ENCODE measurements at places on chromosomes 3 and 15.
A peak's percentile ranks its signal among the peaks of the same experiment; 100 is the strongest.

DNA sequence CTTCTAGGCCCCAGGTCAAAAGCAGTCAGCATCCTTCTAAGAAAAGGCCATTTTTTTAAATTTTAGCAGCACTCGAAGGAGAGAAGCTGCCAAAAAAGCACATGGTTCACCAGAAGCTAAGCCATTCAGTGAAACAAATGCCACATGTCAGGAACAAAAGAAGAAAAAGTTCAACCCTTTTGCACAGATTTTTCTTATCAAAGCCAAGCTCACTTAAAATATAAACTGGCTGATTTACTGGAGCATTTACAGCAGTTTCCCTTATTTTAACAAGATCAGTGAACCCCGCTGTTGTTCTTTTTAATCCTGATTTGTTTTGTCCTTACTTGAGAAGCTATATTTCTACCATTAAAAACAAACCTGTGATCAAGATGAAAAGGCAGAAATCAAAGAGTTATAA is 46.5 kb upstream of the SYNPR start:
- H3K27me3 ChIP-seq: no peaks in the 10 kb centered on the region
- no peak overlapping the region for H3K27ac ChIP-seq
- H3K4me1 ChIP-seq: no peaks in the 10 kb centered on the region
- DNase-seq: no peak

DNA sequence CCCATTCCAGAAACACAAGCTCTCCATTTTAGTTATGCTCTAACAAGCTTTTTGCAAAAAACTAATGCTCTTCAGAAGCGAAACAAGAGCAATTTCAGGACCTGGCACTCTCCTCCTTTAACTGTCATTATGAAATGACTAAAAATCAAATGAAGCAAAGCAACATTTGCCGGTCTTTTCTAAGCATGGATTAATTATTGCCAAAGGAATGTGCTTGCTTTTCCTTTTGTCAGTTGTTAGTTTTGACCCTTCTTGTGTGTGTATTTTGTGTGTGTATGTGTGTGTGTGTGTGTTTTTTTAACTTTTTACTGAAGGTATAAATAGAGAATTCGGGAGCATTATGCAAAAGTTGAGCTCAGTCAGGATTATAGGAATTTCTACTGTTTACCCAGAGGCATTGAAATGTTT is 509.1 kb downstream of the TUSC7 start:
- H3K4me1 ChIP-seq: no peaks in the 10 kb centered on the region
- H3K4me3 ChIP-seq: no peak overlapping the region
- H3K36me3 ChIP-seq: no peaks in the 10 kb centered on the region
- H3K27ac ChIP-seq: no peak overlapping the region
- no peaks in the 10 kb centered on the region for H3K27me3 ChIP-seq

DNA sequence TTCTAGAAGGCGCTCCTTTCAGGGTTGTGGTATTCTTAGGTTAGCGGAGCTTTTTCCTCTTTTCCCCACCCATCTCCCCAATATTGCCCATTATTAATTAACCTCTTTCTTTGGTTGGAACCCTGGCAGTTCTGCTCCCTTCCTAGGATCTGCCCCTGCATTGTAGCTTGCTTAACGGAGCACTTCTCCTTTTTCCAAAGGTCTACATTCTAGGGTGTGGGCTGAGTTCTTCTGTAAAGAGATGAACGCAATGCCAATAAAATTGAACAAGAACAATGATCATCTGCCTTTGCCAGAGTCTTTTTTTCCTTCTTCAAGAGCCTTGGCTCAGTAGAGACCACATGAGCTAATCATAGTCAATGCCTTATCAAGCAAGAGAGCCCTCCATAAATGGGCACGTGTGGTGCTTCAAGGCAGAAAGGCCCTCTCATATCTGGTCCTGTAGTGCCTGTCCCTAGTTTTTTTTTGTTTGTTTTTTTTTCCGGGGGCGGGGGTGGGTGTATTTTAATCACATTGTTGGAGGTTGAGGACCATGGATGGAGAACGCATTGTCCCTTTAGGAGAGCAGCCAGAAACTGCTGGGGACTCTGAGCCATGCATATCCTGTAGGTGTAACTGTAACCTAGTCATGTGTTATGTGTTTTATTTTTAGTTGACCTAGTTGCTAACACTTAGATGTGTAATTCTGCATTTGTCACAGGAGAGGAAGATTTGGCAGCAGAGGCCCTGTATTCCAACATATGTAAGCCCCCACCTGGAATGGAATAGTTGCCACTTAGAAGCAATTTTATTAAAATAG is 64.7 kb upstream of the ACAD9 start:
- peaks cover 3% of the 10 kb centered on the region for H3K4me1 ChIP-seq
- H3K27me3 ChIP-seq: no peaks in the 10 kb centered on the region
- H3K36me3 ChIP-seq: peaks cover 72% of the 10 kb centered on the region
- no peak overlapping the region for H3K27ac ChIP-seq
- H3K4me3 ChIP-seq: no peak overlapping the region
- no peak for DNase-seq

GRCh38 chr3:52090131-52090932 is 34.0 kb upstream of the DUSP7 start:
- peaks cover 23% of the 10 kb centered on the region for H3K4me1 ChIP-seq
- no peaks in the 10 kb centered on the region for H3K27me3 ChIP-seq
- H3K36me3 ChIP-seq: no peaks in the 10 kb centered on the region
- DNase-seq: no peak
- H3K27ac ChIP-seq: no peak overlapping the region

- H3K4me1 ChIP-seq: peaks cover 2% of the 10 kb centered on the region
- H3K4me3 ChIP-seq: no peak overlapping the region
- no peaks in the 10 kb centered on the region for H3K27me3 ChIP-seq
- no peak overlapping the region for H3K27ac ChIP-seq
- peaks cover 2% of the 10 kb centered on the region for H3K36me3 ChIP-seq
These were observed 50.4 kb downstream of the IDH2 start for GRCh38 chr15:90051874-90052273.

- DNase-seq: no peak
- no peaks in the 10 kb centered on the region for H3K36me3 ChIP-seq
- no peaks in the 10 kb centered on the region for H3K4me1 ChIP-seq
- H3K27me3 ChIP-seq: peaks cover 8% of the 10 kb centered on the region
These were observed 70.4 kb upstream of the SLC7A14 start for GRCh38 chr3:170656284-170656683.

- no peak for DNase-seq
- H3K27me3 ChIP-seq: no peaks in the 10 kb centered on the region
- H3K36me3 ChIP-seq: peaks cover 88% of the 10 kb centered on the region
- no peak overlapping the region for H3K4me3 ChIP-seq
- peaks cover 7% of the 10 kb centered on the region for H3K4me1 ChIP-seq
These were observed 11.4 kb downstream of the XPC start for GRCh38 chr3:14166877-14167603.

- peaks cover 16% of the 10 kb centered on the region for H3K36me3 ChIP-seq
- H3K4me1 ChIP-seq: peaks cover 34% of the 10 kb centered on the region
- H3K27ac ChIP-seq: no peak overlapping the region
These were observed 58.1 kb downstream of the ABHD2 start for GRCh38 chr15:89146366-89146765.

GRCh38 chr3:38690185-38690584 is 40.7 kb upstream of the SCN5A start:
- H3K4me3 ChIP-seq: no peak overlapping the region
- no peak overlapping the region for H3K27ac ChIP-seq
- no peaks in the 10 kb centered on the region for H3K4me1 ChIP-seq
- H3K27me3 ChIP-seq: peaks cover 11% of the 10 kb centered on the region
- H3K36me3 ChIP-seq: no peaks in the 10 kb centered on the region

GRCh38 chr15:74387621-74388362 is 20.3 kb upstream of the CYP11A1 start:
- peaks cover 51% of the 10 kb centered on the region for H3K4me1 ChIP-seq
- H3K4me3 ChIP-seq: no peak overlapping the region
- no peak for DNase-seq
- H3K27ac ChIP-seq: no peak overlapping the region
- no peaks in the 10 kb centered on the region for H3K36me3 ChIP-seq

DNA sequence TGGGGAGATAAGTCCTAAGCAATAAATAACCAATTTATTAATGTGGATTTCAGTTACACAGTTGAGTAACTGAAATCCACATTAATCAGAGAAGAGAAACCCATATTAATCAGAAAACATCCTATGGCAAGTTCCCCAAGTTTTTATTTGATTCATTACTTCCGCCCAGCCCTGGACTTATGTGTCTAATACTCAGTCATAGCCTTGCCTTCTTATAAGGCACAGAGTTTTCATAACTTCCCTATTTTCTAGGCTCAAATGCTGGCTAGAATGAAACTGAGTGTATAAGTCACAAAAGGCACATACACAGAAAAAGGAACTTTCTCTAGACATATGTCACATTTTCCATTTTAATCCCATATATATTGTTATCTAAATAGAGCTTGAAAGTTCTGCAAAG is 28.8 kb downstream of the CD47 start:
- H3K36me3 ChIP-seq: peaks cover 67% of the 10 kb centered on the region
- no peaks in the 10 kb centered on the region for H3K27me3 ChIP-seq
- H3K4me3 ChIP-seq: no peak overlapping the region

DNA sequence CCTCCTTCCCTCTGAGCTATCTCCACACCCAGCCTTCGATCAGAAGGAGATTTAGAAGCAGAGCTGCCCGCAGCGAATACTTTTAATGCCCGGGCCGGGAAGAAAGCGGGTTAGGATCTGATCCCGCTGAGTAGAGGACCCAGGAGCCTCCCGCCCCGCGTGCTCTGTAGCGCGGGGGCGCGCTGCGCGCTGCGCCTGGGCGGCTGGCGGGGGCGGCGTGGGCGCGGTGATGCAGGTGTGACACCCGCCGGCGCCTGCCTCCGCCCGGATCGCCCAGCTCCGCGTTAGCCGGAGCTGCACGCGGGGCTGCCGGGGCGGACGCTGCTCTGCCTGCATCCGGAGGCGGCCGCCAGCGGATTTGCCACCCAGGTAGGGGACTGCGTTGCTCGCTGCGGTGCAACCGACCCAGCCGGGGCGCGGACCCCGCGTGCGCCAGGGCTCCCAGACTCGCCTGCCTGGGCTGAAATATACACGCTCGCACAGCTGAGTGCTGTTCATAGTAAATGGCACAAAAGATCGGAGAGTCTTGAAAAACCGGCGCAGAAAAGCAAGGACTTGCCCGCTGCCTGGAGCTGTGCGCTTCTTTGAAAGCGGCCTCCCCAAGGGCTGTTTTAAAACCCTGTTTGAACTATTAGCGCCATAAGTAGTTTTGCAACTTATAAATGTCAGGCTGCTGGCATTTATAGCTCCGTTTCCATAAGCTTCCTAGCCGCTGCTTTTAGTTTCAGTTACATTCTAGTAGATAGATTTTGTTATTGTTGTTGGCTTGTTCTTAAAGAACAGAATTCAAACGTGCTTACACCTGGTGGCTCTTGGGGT is at the start of gene SV2B:
SV2B (plus strand) TSS at position 263 of the 819 bp plus-strand sequence. CDS start 126,007 bp downstream, outside the sequence.
- H3K27me3 ChIP-seq: peaks cover 76% of the 10 kb centered on the region
- H3K27ac ChIP-seq: no peak within 1 kb of the TSS
- peak; percentile 59 for DNase-seq
- H3K36me3 ChIP-seq: no peaks in the 10 kb centered on the region
- peak within 1 kb of the TSS; percentile 74 for H3K4me3 ChIP-seq
- peaks cover 18% of the 10 kb centered on the region for H3K4me1 ChIP-seq

- no peaks in the 10 kb centered on the region for H3K36me3 ChIP-seq
- no peak for DNase-seq
- no peaks in the 10 kb centered on the region for H3K4me1 ChIP-seq
- peaks cover 2% of the 10 kb centered on the region for H3K27me3 ChIP-seq
- H3K4me3 ChIP-seq: no peak overlapping the region
These were observed 264.8 kb upstream of the NSMCE3 start for GRCh38 chr15:29534378-29534777.

DNA sequence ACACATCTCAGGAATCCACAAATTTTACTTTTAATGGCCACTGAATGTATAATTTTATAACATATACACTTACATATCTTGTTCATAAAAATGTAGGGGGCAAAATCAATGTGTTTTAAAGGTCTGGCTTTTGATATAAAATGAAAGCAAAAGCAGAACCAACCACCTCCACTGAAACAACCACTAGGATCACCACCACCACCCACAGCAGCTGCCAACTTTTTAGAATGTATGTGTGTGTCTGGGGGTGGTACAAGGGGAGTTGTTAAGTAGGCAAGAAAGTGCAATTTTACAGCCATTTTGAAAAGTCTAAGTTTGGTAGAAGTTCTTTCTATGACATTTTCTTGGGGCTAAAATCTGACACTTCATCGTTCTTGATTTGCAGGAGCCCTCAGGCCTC is 44.0 kb downstream of the OTOL1 start:
- H3K4me3 ChIP-seq: no peak overlapping the region
- DNase-seq: no peak
- no peaks in the 10 kb centered on the region for H3K4me1 ChIP-seq
- H3K27me3 ChIP-seq: no peaks in the 10 kb centered on the region

GRCh38 chr3:85862893-85863455 is 904.2 kb downstream of the CADM2 start:
- H3K27ac ChIP-seq: no peak overlapping the region
- H3K4me3 ChIP-seq: no peak overlapping the region
- no peaks in the 10 kb centered on the region for H3K4me1 ChIP-seq
- no peaks in the 10 kb centered on the region for H3K27me3 ChIP-seq

DNA sequence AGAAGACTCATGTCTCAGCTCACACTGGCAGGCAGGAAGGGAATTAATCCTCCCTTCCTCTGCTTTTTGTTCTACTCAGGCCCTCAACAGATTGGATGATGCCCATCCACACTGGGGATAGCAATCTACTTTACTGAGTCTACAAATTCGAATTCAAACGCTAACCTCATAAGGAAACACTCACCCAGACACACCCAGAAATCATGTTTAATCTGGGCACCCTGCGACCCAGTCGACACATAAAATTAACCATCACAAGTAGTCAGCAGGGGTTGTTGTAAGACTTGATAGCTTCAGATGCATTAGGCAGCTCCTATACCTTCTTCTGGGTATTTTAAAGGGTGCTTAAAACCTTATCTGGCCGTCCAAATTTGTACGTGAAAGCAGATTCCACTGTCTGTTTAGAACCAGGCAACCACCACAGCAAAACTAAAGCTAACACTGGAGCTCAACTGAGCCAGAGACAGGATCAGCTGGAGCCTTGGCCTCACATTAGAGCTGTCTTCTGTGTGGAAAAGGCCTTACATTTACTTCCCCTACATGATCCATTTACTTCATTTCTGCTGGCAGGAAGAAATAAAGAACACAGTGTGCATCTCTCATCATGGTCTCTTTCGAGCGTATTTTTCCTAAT is 407.3 kb upstream of the PPP2R3A start:
- H3K4me1 ChIP-seq: no peaks in the 10 kb centered on the region
- no peaks in the 10 kb centered on the region for H3K27me3 ChIP-seq
- no peak for DNase-seq
- H3K36me3 ChIP-seq: no peaks in the 10 kb centered on the region
- H3K4me3 ChIP-seq: no peak overlapping the region

GRCh38 chr3:189799366-189799765 is 168.2 kb downstream of the TP63 start:
- H3K36me3 ChIP-seq: no peaks in the 10 kb centered on the region
- no peaks in the 10 kb centered on the region for H3K4me1 ChIP-seq
- H3K27ac ChIP-seq: no peak overlapping the region
- no peak overlapping the region for H3K4me3 ChIP-seq
- DNase-seq: no peak
- no peaks in the 10 kb centered on the region for H3K27me3 ChIP-seq

DNA sequence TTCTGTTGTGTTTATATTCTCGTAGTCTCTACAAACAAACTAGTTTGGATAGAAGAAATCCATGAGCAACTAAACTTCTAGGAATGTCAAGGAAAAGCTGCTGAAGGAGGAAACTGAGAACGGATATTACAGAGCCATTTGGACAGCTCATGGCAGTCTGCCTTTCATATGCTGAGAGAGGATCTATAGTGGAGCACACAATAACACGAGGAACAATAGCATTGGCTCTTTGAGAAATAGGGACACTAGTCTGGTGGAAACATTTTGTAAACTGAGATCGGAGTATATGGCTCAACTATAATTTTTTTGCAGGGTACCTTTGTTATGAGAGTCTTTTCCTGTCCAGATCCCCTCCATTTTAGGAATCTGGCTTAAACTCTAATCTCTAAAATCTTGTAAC is 200.5 kb downstream of the CLSTN2 start:
- no peak for DNase-seq
- H3K27ac ChIP-seq: no peak overlapping the region
- H3K4me3 ChIP-seq: no peak overlapping the region
